ENCODE measurements at places on chromosomes 2 and 18.

DNA sequence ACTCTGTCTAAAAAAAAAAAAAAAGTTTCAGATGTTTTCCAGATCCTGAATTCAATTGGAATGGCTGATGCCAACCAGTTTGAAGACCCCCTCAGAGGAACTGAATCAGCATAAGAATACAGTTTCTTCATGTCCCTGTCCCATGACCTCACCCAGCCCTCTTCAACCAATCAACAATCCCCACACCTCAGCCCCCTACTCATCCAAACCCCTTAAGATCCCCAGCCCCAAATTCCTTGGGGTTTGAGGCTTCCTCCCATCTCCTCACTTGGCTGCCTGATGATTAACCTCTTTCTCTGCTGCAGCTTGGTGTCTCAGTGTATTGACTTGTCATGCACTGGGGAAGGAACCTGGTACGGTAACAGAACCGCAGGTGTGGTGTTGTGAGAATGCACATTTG, 97.6 kb upstream of the CABLES1 start:
- no peak for DNase-seq

GRCh38 chr2:4507661-4508060, 804.3 kb downstream of the DCDC2C start:
- no peak for DNase-seq

DNA sequence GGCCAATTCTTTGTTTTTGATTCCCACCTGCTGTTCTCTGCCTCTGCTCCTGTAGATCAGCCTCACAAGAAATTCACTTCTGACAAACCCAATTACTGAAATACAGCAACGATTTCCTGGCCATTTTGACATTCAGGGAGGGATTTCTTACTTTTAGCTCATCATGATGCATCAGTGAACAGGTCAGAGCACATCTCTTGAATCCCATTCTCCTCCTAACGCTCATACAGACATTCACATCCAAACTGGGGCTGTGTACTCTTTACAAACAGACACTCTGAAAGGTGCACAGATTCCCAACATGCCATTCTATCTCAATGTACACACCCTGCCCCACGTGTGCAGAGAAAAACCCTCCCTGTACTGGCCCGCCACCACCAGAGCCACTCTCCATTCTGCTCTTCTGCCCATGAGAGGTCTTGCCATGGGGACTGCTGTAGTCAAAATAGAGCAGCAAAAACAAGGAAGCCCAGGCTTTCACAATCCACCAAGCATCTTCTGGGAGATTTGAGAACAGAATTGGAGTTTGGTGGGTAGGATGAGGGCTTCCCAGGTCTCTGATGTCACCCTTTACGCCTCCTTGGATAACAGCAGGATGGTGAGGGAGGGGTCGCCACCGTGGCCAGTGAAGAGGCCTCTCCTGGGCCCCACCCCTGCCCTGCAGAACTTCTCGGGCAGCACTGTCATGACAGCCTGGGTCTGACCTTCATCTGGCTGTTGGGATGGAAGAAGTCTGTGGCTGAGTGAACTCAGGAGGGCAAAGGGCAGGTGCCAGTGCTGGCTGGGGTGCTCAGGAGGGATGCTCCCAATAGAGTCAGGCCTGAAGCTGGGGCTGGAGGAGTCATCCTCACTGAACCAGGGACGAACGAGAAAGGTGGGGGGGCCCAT, 41.9 kb upstream of the ZFP36L2 start:
- no peak for DNase-seq

DNA sequence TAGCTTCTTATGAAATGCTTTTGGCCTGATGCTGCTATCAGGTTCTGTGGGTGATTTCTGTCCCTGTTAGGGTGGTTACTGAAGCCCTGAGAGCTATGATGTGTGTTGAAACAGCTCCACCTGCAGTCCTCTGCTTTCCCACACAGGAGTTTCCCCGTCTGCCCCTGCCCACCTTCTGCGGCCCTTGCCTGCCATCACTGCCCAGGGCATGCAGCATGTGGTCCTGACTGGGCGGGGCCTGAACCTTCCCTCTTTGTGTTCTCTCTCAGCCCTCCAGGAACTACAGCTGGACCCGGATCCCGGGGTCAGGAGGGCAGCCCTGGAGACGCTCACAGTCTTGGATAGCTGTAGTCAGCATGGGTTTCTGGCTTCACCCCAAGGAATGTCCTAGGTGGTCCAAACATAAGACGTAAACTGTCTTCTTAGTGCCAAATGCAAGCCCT, 21.4 kb downstream of the HJURP start:
- no peak for DNase-seq

GRCh38 chr2:232318169-232318855, 60.2 kb upstream of the ALPP start:
- DNase-seq: no peak

- DNase-seq: no peak
Measured at GRCh38 chr2:17184512-17184911, 333.7 kb downstream of the RAD51AP2 start.

DNA sequence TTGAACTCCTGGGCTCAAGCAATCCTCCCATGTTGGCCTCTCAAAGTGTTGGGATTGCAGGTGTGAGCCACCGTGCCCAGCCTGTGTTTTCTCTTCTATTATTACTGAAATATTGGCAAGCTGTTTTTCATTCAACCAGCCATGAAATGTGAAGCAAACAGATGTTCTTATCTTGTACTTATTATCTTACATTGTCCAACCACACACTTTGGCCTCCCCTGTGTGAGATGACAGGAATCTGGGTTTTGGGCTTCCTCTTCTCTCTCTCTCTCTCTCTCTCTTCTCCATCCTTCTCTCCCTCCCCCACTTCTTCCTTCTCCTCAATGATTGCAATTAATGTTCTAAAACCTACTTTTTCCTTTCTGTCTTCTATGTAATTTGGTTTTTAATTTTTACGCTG, 33.1 kb downstream of the RAMP1 start:
- no peak for DNase-seq

GRCh38 chr2:112089375-112089774, 34.3 kb downstream of the TMEM87B start:
- DNase-seq: no peak

GRCh38 chr2:237752761-237753165, 45.8 kb upstream of the RBM44 start:
- no peak for DNase-seq

GRCh38 chr2:238728330-238729260, 119.3 kb upstream of the TWIST2 start:
- DNase-seq: no peak

DNA sequence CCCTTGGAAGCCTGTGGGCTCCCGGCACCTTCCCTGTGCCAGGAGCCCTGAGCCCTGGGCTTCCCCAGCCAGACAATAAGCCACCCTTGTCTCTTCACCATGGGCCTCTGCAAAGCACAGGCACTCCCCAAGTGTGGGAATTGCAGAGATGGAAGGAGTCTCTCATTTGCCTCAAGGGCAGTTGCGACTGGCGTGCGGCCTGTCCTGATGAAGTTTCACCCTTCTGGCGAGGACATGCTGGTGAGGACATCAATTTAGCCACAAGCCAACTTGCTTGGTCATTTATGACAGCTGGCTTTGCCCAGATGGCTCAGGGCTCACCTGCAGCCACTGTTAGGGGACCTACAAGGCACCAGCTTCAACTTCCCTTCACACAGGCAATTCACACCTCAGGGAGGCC, 180.2 kb downstream of the ANAPC1 start:
- no peak for DNase-seq

DNA sequence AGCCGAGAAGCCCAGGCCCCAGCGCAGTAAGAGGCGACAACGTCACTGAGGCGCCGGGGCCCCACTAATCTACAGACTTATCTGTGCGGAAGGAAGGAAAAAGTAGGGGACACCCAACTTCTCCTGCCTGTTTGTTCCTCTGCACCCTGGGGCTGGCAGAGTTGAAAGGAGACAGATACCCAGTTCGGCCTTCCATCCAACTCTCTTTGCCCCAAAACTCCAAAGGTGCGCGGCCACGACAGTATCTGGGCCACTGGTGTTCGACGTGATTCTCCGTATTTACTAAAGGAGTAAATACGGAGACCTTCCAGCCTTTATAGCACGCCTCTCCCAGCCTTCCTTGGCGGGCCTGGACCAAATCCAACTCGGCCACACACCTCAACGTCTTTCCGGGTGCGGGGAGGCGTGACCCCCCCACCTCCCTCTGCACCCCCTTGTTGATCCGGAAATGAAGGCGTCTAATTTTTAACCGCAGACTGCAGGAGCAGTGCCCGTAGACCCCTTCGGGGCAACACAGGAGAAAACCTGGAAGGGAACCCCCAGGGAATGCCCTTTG, 1.6 kb downstream of the SMAD7 start:
- DNase-seq: no peak

- no peak for DNase-seq
Measured at GRCh38 chr2:138013639-138014038, 49.4 kb downstream of the HNMT start.

DNA sequence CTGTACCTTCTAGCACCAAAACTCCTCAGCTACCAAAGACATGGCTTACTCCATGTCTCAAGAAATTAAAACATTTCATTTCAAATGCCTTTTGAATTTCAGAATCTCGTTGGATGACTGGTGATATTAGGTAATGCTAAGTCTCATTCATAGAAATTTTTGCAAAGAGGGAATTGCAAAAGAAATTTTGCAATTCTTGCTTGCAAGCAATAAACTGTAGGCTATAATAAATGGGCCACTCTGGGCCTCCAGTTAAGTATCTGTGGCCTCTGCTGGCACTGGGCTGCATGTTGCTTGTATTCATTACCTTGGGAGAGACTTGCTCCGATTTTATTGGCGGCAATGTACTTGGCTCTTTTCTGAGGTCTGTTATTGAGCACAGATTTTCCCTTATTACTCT, 2.8 kb upstream of the LCLAT1 start:
- no peak for DNase-seq

DNA sequence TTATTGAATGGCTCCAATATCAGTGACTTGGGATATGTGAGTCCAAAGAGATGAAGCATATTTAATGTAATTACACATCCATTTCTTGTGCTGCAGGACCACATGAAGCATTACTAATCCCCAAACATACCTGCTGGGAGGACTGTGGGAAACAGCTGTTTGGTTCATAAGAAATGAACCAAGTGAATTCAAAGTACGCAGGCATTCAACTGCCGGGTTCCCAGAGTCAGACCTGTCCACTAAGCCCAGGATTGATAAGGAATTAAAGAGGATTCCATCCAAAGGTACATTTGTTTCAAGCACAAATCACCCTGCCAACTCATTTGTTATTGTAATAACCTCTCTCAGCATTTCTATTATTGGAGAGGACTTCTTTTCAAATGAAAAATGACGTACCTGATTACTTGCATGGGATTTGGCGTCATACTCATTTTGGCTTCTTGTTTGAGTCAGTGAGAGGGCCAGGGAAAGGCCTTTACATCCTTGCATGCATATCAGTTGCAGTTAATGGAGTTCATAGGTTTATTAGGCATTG, 230.7 kb downstream of the TXNL1 start:
- no peak for DNase-seq

DNA sequence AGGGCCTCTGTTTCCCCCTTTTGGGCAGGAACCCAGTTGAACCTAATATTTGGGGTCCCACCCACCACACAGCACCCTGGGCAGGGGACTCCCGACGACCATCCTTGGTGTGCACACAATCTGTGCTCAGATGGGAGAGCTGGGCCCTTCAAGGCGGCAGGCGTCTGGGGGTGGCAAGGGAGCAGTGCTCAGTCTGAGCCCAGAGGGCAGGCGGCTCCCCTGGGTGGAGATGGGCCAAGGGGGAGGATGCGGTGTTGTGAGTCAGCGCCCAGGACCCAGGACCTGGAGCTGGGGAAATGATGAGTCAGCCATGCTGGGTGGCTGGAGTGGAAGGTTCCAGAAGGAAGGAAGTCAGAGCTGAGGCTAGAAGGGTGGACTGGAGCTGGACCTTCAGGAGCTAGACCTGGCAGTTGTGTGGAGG, 3.8 kb downstream of the PROM2 start:
- DNase-seq: no peak

DNA sequence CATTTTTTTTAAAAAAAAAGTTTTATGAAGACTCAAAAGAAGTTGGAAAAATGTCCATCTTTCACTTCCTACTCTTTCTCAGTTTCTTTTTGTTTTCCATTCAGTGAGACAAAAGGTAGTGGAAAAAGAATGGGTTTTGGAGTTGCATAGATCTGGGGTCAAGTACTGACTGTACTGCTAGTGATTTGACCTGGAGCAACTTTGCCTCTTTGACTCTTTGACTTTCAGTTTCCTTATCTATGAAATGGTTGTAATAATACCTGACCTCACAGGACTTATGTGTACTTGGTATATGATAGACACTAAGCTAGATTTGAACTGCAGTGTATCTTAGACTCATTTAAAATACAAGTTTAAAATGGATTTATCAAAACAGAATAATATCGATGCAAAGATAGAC, 3.5 kb upstream of the KCNE4 start:
- DNase-seq: no peak

GRCh38 chr2:219630770-219631405, 3.5 kb downstream of the SLC4A3 start:
- DNase-seq: no peak

DNA sequence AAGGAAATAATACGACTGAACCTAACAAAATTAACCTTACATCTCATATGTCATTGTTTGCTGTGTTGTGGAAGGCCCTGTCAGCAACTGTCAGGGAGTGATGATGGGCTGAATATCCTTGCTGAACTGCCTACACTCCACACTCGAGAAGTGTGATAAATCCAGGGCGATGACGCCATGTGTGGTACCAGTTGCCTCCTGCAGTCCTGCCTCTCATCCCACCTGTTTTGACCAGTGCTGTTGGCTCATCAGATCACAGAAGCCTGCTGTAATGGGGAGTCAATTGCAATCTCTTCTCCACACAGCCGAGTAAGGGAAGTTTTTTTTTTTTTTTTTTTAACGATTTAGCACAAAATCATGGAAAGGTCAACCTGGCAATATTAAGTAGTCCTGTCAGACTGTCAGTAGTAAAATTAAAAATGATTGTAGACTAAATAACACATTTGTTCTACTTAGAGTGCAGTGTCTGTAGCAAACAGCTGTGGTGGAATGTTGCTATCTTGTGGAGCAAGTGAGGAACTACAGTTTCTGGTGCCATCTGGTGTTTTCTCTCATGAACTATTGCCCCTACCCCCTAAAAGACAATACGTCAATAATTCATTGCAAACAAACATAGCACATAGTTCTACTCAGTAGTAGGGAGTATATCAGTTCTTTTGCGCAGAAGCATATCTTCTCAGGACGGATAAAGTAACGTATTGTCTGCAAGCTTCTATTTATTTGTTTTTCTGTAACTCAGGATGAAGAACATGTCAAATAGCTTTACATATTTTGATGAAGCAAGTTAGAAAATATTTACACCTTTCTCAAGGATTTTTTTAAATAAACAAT, 347.6 kb downstream of the CTNNA2 start:
- DNase-seq: no peak

DNA sequence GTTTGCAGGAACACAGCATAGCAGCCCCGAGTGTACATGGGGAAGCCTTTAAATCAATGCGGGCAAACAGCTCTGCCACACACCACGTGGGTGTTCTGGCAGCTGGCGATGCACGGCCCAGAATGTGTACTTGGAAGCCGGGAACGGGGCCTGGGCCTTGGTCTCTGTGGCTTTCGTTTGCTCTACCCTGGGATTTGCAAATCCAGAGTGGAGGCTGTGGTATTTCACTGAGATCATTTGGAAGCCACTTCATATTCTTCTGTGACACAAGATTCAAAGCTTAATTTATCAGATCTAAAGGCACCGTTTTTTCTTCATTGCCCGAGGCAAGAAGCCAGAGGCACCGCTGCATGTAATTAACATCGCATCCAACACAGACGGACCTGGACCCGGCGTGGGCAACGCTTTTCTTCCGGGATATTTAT, 246.3 kb upstream of the MYT1L start:
- DNase-seq: no peak

- DNase-seq: no peak
Measured at GRCh38 chr2:119015845-119016244, 73.9 kb downstream of the MARCO start.
